ENCODE measurements at places on chromosomes 6 and 20. TPM values are rescaled to one million over a fixed set of nuclear protein-coding genes. Genes with fewer than 3 reads are reported as not detected.

DNA sequence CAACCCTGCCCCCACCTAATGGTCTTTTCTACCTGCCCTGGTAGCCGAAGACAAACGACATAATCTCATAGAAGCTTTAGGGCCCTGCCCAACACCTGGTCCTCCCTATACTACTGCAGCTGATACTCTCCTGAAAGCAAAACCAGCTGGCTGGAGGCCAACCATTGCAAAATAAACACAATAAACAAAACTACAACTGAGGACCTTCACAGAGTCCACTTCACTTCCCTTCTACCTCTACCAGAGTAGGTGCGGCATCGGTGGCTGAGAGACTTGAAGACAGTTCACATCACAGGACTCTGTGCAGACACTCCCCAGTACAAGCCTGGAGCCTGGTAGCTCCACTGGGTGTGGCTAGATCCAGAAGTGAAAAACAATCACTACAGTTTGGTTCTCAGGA is 476.2 kb downstream of the MMUT start:
- no peak for DNase-seq

DNA sequence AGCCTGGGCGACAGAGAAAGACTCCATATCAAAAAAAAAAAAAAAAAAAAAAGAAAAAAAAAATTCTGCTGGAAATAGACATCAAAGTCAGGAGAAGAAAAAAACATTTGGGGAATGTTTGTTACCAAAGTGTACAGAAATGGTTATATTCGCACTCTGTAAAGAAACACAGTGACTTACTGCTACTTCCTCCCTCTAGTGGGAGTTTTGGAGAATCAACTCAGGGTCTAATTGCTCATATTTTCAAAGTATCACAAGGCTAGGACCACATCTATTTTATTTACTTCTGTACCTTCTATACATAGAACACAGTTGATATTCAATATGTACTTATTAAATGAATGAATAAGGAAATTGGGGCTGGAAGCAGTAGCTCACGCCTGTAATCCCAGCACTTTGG is 24.4 kb downstream of the ARG1 start:
- no peak for DNase-seq

Gene F13A1
- 2.5 TPM for polyA plus RNA-seq

Gene VPS16
- polyA plus RNA-seq: 104 TPM

GRCh38 chr6:379410-380181 is 12.0 kb upstream of the IRF4 start:
- DNase-seq: peak; percentile 86

- DNase-seq: no peak
Observed at GRCh38 chr6:161622779-161623178, 348.9 kb upstream of the AGPAT4 start.

- peak; percentile 83 for DNase-seq
Observed at GRCh38 chr6:30493643-30494250, 4.4 kb downstream of the HLA-E start.

DNA sequence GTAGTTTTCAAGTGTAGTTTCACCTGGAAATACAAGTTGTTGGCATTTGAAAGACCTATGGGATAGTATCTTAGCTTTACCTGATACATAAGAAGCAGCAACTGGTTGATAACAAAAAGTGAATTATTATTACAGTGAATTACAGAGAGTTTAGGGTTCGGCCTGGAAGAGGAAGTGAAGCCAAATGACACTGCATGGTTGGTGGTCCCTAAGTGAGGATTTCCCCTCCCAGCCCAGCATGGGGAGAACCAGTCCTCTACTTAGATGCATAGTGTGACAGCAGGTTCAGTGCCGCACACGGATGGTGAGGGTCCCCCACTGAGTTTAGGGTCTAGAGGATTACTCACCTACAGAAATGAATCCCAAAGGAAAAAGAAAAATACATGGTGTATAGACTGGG is 18.1 kb downstream of the HLA-DPB1 start:
- DNase-seq: no peak

- no peak for DNase-seq
Observed at GRCh38 chr6:30443657-30444450, 45.5 kb upstream of the HLA-E start.

Gene DSP
- polyA plus RNA-seq: 0.72 TPM

DNA sequence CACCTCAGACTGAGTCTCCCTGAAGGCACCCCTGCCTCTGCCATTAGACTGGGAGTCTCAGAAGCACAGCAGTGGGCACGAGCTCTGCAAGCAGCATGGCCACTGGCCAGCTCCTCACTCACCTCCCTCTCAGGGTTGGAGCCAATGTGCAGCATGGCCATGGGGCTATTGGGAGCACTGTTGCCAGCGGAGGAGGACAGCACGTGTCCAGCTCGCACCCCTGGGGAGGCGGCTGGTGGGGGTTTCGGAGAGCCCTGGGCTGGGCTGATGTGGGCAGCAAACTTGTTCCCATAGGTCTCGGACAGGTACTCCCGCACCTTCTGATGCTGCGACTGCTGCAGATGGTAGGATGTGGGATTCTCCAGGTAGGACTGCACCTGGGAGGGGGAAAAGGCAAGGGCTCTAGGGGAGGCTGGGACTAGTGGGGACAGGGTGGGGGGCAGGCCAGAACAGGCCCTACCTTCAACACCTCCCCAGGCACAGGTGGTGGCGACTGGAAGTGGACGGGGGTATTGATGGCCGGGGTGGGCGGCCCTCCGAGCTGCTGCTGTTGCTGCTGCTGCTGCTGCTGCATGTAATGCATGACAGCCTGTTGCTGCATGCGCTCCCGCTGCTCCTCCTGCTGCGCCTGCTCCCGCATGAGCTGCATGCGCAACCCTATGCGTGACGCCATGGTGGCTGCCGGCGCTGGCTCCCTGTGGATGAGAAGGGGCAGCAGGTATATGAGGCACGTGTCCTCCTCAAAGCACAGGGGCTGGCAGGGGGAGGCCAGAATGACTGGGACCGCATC is 44.7 kb downstream of the TFEB start:
- peak; percentile 72 for DNase-seq

GRCh38 chr20:52754366-52754765 is 217.8 kb upstream of the TSHZ2 start:
- DNase-seq: no peak

Gene CALHM6
- 157 TPM for polyA plus RNA-seq

DNA sequence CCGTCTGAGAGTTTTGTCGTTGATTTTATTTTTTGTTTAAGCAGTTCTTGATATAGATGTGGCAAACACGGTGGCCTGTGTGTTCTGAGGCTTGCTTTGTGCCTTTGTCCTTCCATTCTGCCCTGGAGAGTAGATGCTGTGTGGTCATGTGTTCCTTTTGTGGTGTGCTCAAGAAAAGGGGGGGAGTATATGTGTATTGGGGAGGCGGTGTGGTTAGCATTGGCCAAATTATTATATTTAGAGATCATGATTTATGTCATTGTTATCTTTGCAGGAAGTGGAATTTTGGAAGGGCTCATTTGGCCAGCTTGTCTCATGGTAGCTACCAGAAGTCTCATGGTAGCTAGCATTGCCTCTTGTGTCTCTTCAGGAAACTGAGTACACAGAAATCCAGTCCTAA is 16.4 kb downstream of the RREB1 start:
- DNase-seq: no peak

GRCh38 chr20:63542031-63542559 is 4.9 kb upstream of the PTK6 start:
- DNase-seq: peak; percentile 91

Gene C2
- 17.2 TPM for polyA plus RNA-seq

GRCh38 chr6:137884149-137884909 is 17.3 kb downstream of the TNFAIP3 start:
- no peak for DNase-seq

GRCh38 chr6:109978174-109979032 is at the start of gene GPR6:
TSS of gene GPR6 (plus strand) at chr6:109978311. CDS start at chr6:109979113, 802 bp downstream.
- DNase-seq: peak; percentile 83

- peak; percentile 95 for DNase-seq
Observed at GRCh38 chr20:31661625-31662371, 24.1 kb downstream of the COX4I2 start.

- no peak for DNase-seq
Observed at GRCh38 chr6:116726947-116727346, 38.6 kb downstream of the FAM162B start.

DNA sequence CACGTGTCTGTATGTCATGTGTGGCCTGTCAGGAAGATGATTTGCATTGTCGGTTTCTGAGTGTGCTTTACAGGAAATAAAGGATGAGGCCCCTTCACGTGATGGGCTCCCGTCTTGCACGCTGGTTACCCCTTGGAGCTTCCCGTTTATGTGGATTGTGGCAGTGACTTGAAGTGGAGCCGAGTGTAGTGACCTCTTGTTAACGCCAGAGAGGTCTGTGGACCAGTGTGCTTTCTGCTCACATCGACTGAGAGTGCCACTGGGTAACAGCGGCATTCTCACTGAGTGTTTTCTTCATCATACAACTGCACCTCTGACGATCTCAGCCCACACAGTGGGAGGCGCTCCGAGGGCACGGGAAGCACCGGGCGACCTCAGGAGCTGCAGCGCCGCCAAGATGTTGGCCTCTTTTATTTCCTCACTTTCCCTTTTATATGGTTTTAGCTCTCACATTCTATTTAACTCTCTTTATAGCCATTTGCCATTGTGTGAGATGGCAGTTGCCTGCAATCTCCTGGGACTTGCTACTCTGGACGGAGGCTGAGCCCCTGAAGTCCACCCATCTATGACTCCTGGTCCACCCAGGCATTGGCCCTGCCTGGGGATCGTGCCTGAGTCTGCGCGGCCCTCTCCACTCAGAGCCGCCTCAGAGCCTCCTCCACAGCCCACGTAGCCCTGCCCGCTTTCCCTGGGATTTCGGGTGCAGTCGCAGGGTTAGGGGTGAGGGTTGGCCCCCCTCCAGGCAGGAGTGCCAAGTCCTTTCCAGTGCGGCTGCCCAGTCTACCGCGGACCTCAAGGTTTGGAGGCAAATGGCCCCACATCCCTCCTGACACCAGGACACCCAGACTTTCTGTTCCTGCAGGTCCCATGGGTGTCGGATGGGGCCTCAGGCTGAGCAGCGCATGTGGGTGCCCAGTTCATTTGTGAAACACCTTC is 238.9 kb downstream of the ERMARD start:
- peak; percentile 82 for DNase-seq

- DNase-seq: no peak
Observed at GRCh38 chr20:20343932-20344331, 24.0 kb upstream of the INSM1 start.

DNA sequence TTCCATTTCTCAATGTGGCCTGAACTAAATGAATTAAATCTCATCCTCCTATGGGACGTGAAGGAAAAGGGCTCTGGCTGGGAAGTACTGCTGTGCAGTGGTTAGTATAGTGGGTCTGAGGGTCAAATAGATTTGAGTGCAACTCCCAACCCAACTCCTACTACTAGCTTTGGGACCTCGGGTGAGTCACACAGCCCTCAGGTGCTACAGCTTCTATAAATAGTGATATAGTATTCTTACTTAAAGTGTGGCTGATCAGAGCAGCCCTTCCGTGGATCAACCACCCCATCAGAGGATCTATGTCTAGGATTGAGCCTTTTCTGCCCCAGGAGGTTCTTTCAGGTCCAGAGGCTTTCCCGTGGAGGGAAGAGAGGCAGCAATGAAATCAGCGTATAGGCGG is 904 bp upstream of the UST start:
- no peak for DNase-seq

GRCh38 chr6:13273931-13274706 is 54.2 kb downstream of the TBC1D7 start:
- DNase-seq: peak; percentile 88

Gene BACH2
- polyA plus RNA-seq: 3.4 TPM

Gene TEAD3
- polyA plus RNA-seq: 2.5 TPM

Gene PERP
- 0.90 TPM for polyA plus RNA-seq

- no peak for DNase-seq
Observed at GRCh38 chr6:74925683-74926082, 280.2 kb downstream of the COL12A1 start.

Gene TAAR6
- polyA plus RNA-seq: not detected

Gene UBE2C
- polyA plus RNA-seq: 19.7 TPM

Gene BRD2
- 127 TPM for polyA plus RNA-seq

DNA sequence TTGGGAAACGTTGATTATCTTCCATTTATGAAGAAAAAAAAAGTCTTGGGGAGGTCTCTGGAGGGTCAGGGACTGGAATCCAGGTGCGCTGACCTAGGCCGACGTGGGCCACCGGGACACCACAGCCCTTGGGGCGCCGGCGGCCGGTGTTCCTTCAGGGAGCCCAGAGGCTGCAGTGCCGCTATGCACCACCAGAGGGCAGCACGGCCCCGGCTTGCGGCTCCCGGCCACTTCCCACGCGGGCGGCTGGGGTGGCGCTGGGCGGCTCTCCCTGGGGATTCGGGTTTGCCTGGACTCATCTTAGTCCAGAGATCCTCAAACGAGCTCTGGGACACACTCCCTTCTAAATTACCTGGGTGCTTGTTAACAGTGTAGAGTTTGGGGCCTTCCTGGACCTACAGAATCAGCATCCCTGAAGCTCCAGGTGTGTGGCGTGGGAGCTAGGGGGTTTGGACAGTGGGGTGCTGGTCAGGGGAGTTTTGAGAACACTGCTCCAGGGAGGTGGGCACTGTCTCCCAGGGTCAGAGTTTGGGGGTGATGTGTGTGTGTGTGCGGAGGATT is 23.0 kb upstream of the GTSF1L start:
- DNase-seq: peak; percentile 96

GRCh38 chr6:71454056-71454455 is 165.4 kb downstream of the OGFRL1 start:
- no peak for DNase-seq

Gene HLA-C
- 960 TPM for polyA plus RNA-seq

DNA sequence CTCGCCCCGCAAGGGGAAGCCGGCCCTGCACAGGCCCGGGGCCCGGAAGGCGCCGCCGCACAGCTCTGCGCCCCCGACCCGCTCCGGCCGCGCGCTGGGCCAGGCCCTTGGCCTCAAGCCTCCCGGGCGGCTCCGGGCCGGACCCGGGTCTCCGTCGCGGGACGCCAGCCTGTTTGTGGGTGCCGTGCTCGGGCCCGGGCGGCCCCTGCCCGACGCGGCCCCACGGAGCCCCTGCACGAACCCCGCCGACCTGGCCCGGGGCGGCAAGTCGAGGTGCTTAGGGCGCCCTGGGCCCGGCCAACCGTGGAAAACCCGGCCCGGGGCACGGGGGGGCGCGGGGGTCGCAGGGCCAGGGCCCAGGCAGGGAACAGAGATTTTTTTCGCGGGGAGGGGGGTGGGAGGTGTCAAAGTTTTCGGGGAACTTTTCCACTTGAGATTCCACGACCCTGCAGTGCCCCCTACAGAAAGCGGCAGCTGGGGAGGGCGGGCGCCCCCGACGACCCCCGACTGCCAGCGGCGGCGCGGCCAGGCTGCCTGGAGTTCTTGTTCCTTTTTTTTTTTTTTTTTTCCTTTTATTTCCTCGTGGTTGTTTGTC is 805 bp upstream of the STX16 start:
- peak; percentile 91 for DNase-seq

DNA sequence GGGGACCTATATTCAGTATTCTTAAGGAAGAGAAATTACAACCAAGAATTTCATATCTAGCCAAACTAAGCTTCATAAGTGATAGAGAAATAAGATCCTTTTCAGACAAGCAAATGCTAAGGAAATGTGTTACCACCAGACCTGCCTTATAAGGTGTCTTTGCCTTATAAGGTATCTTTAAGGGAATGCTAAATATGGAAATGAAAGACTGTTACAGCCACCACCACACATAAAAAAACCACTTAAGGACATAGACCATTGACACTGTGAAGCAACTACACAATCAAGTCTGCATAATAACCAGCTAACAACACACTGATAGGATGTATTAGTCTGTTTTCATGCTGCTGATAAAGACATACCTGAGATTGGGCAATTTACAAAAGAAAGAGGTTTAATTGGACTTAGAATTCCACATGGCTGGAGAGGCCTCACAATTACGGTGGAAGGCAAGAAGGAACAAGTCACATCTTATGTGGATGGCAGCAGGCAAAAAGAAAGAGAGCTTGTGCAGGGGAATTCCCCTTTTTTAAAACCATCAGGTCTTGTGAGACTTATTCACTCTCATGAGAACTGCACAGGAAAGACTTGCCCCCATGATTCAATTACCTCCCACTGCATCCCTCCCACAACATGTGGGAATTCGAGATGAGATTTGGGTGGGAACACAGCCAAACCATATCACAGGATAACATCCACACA is 119.2 kb upstream of the LAMA2 start:
- no peak for DNase-seq
